ENCODE measurements at places on chromosomes 2 and 18.

- no peak for DNase-seq
- peaks cover 26% of the 10 kb centered on the region for H3K4me1 ChIP-seq
- H3K27me3 ChIP-seq, result peaks cover 49% of the 10 kb centered on the region
- H3K36me3 ChIP-seq, result no peaks in the 10 kb centered on the region
These were observed 2.7 kb downstream of the ERFE start for GRCh38 chr2:238161291-238162051.

DNA sequence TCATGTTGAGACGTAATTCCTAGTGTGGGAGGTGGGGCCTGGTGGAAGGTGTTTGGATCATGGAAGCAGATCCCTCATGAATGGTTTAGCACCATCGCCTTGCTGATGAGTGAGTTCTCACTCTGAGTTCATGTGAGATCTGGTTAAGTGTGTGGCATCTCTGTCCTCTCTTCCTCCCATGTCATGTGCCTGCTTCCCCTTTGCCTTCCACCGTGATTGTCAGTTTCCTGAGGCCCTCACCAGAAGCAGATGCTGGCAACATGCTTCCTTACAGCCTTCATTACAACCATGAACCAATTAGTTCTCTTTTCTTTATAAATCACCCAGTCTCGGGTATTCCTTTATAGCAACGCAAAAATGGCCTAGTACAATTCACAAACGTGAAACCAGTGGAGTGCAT lies 14.6 kb upstream of the MCM6 start:
- no peaks in the 10 kb centered on the region for H3K4me1 ChIP-seq
- H3K36me3 ChIP-seq, result no peaks in the 10 kb centered on the region
- no peak overlapping the region for H3K27ac ChIP-seq
- peak overlapping the region; percentile 2 for H3K4me3 ChIP-seq

GRCh38 chr18:63237881-63238692 lies 81.5 kb downstream of the BCL2 start:
- DNase-seq, result no peak
- H3K36me3 ChIP-seq, result peaks cover 48% of the 10 kb centered on the region
- H3K27ac ChIP-seq, result no peak overlapping the region
- H3K4me3 ChIP-seq, result no peak overlapping the region
- H3K27me3 ChIP-seq, result no peaks in the 10 kb centered on the region
- peaks cover 32% of the 10 kb centered on the region for H3K4me1 ChIP-seq

GRCh38 chr2:7837237-7837760 lies 844.6 kb upstream of the ID2 start:
- peaks cover 9% of the 10 kb centered on the region for H3K27me3 ChIP-seq
- peaks cover 15% of the 10 kb centered on the region for H3K4me1 ChIP-seq
- H3K36me3 ChIP-seq, result peaks cover 18% of the 10 kb centered on the region
- H3K27ac ChIP-seq, result no peak overlapping the region

GRCh38 chr18:29076645-29077044 lies 899.7 kb upstream of the CDH2 start:
- H3K27me3 ChIP-seq, result no peaks in the 10 kb centered on the region
- no peaks in the 10 kb centered on the region for H3K4me1 ChIP-seq
- no peak overlapping the region for H3K4me3 ChIP-seq
- H3K27ac ChIP-seq, result no peak overlapping the region
- DNase-seq, result no peak

GRCh38 chr2:26521913-26522180 lies 43.9 kb upstream of the OTOF start:
- H3K4me1 ChIP-seq, result no peaks in the 10 kb centered on the region
- H3K4me3 ChIP-seq, result no peak overlapping the region
- no peak overlapping the region for H3K27ac ChIP-seq
- no peak for DNase-seq

GRCh38 chr18:77203071-77203470 lies 46.6 kb upstream of the GALR1 start:
- no peak for DNase-seq
- H3K27me3 ChIP-seq, result peaks cover 40% of the 10 kb centered on the region
- peaks cover 11% of the 10 kb centered on the region for H3K4me1 ChIP-seq
- no peak overlapping the region for H3K27ac ChIP-seq
- H3K4me3 ChIP-seq, result no peak overlapping the region

DNA sequence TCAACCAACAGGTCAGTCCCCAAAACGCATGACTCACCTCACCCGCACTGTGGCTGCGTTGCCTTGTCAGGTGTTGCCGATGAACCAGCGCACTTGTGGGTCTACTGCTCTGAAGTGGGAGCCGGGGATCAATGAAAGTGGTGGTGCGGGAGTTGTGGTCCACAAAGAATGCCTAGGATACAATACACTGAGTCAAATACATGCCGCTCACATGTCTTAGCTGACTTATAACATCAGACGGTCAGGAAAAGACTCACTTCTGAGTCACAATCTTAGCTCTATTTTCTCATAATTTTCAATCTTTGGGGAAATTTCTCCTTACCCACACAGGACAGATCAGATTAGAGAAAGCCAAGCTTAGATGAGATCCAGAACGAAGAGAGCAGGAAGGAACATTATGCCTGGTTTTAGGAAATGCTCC lies 107.1 kb upstream of the STK17B start:
- H3K27me3 ChIP-seq, result no peaks in the 10 kb centered on the region
- DNase-seq, result no peak
- no peaks in the 10 kb centered on the region for H3K36me3 ChIP-seq
- H3K4me1 ChIP-seq, result peaks cover 36% of the 10 kb centered on the region
- H3K27ac ChIP-seq, result no peak overlapping the region

DNA sequence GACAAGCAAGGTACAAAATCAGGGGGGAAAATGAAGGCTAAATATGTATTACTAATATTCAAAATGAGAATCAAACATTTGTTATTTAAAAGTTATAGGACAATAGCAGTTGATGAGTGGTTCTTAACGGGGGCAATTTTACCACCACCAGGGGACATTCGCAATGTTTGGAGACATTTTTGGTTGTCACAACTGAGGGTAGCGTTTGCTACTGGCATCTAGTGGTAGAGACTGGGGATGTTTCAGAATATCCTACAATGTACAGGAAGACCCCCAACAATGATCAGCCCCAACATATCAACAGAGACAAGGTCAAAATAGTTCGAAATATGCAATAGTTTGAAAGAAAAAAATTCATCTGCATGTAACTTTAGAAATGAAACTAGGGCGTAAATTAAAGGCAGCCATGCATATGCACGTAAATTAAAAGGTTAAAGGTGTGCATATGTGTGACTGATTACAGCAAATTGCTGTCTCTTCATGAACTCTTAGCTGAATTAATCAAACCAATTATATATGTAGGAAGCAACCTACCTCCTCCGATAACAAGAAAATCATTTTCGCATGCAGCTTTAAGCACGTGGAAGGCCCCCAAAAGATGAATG lies 61.2 kb upstream of the CUL3 start:
- peak overlapping the region; percentile 27 for H3K27ac ChIP-seq
- DNase-seq, result peak; percentile 42
- no peak overlapping the region for H3K4me3 ChIP-seq

- no peaks in the 10 kb centered on the region for H3K27me3 ChIP-seq
- no peak for DNase-seq
- H3K27ac ChIP-seq, result no peak overlapping the region
- H3K4me1 ChIP-seq, result no peaks in the 10 kb centered on the region
These were observed 248.9 kb downstream of the DCC start for GRCh38 chr18:52588931-52589330.

DNA sequence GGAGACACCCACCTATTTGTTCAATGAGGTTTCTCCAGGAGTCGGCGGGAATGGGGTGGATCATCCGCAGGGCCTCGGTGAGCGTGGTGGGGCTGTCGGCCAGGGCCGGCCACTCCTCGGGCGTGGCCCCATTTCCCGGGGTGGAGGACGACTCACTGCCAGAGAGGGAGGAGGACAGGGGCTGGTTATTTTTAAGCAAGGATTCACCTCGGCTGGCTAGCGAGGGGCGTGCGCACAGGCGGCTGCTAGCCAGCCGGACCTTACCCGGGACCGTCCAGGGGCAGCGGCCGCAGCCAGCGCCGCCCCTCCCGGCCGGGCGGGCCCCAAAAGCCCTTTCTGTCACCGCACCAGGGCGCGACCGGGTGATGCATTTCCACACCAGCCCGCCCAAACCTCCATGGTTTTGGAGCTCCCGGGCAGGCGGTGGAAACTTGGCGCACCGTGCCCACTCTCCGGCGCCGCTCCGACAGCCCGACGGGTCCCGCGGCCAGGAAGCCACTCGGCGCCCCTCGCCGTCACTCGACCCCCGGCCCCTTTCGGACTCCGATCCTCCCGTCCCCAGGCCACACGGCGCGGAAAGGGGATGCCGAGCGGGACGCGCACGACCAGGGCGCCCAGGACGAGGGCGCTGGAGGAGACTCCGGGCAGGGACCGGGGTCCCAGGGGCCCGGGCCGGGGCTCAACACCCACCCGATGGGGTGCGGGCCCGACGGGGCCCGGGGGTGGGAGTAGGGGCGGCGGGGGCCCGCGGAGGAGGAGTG lies 57.1 kb downstream of the SNORC start:
- H3K27me3 ChIP-seq, result peaks cover 79% of the 10 kb centered on the region
- H3K27ac ChIP-seq, result no peak overlapping the region

- H3K27ac ChIP-seq, result no peak overlapping the region
- no peak for DNase-seq
- no peaks in the 10 kb centered on the region for H3K36me3 ChIP-seq
- no peak overlapping the region for H3K4me3 ChIP-seq
These were observed 51.5 kb downstream of the KLHL29 start for GRCh38 chr2:23436346-23437098.

- peaks cover 8% of the 10 kb centered on the region for H3K36me3 ChIP-seq
- H3K4me3 ChIP-seq, result no peak overlapping the region
- H3K27ac ChIP-seq, result no peak overlapping the region
- DNase-seq, result no peak
- peaks cover 21% of the 10 kb centered on the region for H3K27me3 ChIP-seq
These were observed 60.6 kb downstream of the VAPA start for GRCh38 chr18:9974279-9974915.

DNA sequence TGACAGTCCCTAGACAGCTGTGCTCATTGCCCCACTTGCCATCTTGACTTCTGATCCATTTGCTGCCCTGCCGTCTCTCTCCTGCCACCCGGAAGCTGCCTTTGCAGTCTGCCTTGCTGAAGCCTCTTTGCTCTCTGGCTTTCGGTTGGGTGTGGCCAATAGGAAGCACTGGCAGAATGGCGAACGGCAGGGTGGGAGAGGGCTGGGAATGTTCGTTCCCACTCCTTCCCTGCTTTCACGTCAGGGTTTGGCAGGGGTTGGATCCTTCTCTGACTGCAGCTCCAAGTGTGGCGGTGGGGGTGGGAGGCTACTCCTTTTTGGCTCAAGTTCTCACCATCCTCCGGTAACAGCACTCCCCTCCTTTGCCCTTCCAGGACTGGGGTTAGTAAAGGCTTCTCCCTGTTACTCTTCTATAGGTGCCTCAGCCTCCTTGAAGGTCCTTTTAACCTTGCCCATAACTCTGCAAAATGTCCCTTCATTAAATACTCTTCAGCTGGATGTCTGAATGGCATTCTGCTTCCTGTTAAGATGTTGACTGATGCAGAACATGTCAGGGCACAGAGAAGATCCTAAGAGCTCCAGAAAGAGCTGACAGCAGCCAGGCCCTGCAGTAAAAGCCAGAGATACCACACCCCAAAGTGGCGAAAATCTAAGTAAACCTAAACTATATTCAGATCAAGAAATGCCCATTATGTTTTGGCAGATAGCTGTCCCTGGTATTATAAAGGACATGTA lies 299.7 kb downstream of the CDCA7 start:
- no peaks in the 10 kb centered on the region for H3K4me1 ChIP-seq
- peaks cover 18% of the 10 kb centered on the region for H3K27me3 ChIP-seq
- no peak for DNase-seq
- no peak overlapping the region for H3K4me3 ChIP-seq
- no peak overlapping the region for H3K27ac ChIP-seq
- H3K36me3 ChIP-seq, result no peaks in the 10 kb centered on the region

GRCh38 chr2:151774506-151774905 lies 40.2 kb upstream of the NEB start:
- no peaks in the 10 kb centered on the region for H3K27me3 ChIP-seq
- DNase-seq, result peak; percentile 10
- peaks cover 22% of the 10 kb centered on the region for H3K36me3 ChIP-seq

DNA sequence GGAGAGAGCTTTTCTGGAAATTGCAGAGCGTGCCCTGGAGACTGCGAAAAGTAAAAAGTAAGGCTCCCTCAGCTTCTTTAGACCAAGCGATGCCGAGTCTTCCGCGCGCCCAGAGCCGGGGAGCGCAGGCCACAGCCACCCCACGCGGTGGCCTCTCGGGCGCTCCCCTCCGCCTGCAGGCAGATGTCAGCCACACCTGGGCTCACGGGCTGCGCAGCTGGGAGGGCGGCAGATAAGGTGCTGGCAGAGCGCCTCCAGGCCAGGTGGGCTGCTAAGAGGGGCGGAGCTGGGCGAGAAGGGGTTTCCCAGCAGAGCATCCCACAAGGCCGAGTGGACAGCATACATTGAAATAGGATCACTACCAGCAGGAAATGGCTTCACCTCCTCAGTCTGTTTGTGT lies 81.7 kb downstream of the ARHGEF4 start:
- H3K4me3 ChIP-seq, result no peak overlapping the region
- no peak for DNase-seq
- H3K27me3 ChIP-seq, result peaks cover 8% of the 10 kb centered on the region
- H3K36me3 ChIP-seq, result no peaks in the 10 kb centered on the region
- H3K4me1 ChIP-seq, result no peaks in the 10 kb centered on the region
- no peak overlapping the region for H3K27ac ChIP-seq

DNA sequence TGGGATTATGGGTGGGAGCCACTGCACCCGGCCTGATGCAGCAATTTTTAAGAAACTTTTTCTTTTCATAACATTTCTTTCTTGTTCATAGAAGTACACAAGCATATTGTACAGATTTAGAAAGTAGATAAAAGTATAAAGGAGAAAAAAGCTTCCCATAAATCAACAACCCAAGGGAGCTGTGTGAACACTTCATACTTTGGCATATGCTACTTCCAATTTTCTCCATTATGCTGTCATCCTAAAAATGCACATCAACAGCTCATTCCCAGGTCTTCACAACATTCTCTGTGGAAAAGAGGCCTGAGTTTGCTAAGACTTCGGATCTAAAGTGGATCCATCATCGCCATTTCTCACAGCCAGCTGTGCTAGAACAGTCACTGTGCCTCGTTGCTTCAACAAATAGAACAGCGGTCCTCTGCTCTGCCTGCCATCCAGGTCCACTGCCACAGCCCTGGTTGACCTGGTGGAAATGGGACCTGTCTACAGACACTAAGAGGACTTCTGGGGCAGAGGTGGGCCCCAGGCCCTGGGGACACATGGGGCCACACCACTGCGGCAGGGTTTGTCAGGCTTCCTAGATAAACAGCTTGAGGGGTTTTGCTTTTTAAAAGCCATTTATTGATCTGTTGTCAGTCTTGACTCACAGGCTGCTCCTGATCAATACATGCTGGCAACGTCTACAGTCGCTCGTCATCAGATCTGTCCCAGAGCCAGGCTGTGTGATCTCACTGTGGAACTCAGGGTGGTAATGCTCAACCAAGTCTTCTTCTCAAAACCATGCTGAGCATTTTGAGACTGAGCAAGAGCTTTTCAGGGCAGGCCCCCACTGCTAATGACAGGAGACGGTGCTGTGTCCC lies 72.7 kb upstream of the MGAT4A start:
- no peak overlapping the region for H3K27ac ChIP-seq
- no peak for DNase-seq
- peaks cover 14% of the 10 kb centered on the region for H3K27me3 ChIP-seq
- H3K36me3 ChIP-seq, result no peaks in the 10 kb centered on the region
- no peak overlapping the region for H3K4me3 ChIP-seq
- no peaks in the 10 kb centered on the region for H3K4me1 ChIP-seq

- peaks cover 12% of the 10 kb centered on the region for H3K4me1 ChIP-seq
- H3K27me3 ChIP-seq, result peaks cover 1% of the 10 kb centered on the region
- H3K36me3 ChIP-seq, result no peaks in the 10 kb centered on the region
- no peak overlapping the region for H3K4me3 ChIP-seq
- no peak for DNase-seq
These were observed 67.1 kb upstream of the EPAS1 start for GRCh38 chr2:46230115-46230571.

GRCh38 chr2:2879781-2880180 lies 497.8 kb downstream of the EIPR1 start:
- no peak overlapping the region for H3K27ac ChIP-seq
- peaks cover 31% of the 10 kb centered on the region for H3K4me1 ChIP-seq
- H3K36me3 ChIP-seq, result no peaks in the 10 kb centered on the region
- peak overlapping the region; percentile 13 for H3K4me3 ChIP-seq
- no peaks in the 10 kb centered on the region for H3K27me3 ChIP-seq
- DNase-seq, result peak; percentile 12

All from naive B cell (primary cell).